ENCODE measurements at places on chromosomes 1 and 21.

DNA sequence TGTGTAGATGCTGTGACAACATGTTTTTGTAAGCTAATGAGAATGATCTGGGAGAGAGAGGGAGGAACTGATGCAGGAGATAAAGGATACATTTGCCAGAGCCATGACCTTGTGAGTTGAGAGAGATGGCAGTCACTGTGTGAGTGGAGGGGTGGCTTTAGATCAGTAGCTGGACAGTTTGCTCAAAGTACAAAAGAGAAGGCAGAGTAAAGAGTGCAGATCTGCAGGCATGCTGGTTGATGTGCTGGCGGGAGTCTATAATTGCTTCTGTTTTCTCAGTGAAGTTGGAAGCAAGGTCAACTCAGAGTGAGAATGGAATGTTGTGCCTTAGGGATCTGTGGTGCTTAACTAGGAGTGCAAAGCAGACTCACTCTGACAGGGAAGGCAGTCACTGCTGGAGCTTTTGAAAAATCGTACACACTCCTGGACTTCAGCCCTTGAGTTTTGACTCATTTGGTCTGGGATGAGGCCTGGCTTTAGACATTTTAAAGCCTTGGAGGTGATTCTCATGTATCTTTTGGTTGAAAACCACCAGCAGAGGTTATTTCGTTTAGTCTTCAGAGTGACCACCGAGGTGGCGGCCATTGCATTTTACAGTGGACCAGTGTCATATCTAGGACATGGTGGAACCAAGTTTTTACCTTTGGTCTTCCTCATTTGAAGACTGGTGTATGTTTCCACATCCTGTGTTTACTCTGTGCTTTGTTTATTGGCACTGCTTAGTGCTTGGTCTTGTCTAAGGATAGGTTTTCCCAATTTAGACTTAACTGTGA is 49.6 kb downstream of the MTR start:
- DNase-seq: no peak

DNA sequence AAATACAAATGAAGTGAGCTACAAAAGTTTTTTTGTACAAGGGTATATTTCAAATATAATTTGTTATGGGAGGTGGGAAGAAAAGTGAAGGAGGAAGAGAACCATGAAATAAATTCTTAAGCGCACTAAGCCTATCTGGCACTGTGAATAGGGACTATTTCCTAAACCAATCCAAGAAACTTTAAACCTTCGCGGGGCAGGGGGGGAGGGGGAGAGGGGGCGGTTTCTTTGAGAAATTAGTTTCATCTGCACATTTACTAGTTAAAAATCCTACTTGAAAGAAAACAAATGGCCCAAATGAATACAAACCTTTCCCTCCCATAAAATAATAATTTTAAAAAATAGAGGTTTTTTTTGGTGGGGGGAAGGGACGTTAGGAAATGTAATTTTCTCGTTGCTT is 364 bp downstream of the GOLPH3L start:
- no peak for DNase-seq

DNA sequence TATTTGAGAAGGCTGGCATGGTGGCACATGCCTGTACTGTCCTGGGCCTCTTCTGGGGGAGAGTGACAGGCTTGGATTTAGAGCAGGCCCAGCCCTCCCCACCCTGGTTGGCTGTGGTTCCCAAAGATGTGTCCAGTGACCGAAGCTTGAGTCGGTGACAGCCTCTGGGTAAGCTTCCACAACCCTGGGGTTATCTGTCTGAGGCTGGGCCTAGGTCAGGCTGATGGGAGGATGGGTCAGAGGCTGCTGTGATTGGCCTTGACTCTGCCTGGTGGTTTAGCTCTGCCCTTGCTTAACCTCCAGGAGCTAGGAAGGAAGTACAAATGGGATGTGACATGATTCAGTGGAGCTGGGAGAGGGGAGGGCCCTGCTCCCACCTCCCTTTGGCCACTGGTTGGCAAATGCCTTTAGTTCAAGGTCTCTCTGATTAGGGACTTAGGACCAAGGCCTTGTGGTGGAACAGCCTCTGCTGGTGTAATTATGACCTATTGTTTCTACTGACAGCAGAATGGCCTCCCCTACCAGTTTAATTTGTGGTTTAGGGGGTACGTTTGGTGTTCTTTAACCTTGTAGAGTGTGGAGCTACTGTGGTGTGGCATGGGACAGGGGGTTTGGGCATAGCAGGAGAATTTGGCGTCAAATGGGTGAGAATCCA is 16.6 kb downstream of the NUDC start:
- no peak for DNase-seq

- DNase-seq: no peak
These were observed 6.0 kb upstream of the CITED4 start for GRCh38 chr1:40868051-40868723.

All from bone marrow (tissue), 2 donors.